ENCODE measurements at places on chromosomes 13 and 19.
A peak's percentile ranks its signal among the peaks of the same experiment; 100 is the strongest.

DNA sequence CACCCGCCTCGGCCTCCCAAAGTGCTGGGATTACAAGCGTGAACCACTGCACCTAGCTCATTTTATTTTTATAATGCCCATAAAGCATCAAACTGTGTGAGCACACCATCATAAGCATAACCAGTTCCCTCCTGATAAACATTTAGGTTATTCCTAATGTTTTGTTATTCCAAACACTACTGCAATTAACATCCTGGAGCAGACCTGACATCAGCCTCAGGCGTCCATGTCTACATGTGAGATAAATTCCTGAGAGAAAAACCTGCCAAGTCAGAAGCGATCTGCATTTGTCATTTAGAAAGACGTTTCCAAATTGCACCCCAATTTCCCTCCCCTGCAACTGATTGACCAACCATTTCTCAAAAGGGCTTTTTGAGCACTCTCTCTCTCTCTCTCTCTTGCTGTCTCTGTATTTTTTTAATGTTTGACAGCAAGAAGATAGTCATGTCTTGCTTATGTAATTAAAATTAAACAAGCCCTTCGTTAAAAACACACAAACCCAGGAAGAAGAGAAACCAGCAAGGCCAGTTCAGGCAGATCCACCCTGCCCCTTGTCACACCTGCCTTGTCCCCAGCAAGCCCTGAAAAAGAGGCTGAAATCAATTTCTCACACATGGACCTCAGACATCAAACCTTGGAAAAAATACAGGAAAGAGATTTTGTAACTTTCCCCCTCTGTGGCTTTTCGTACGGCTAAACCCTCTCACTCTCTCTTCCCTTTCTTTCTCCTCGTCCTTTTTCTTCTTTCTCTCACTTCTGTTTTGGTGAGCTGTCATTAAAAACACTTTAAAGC lies 9.9 kb downstream of the LYPD3 start:
- DNase-seq, result peak; percentile 62

- DNase-seq, result no peak
Observed at GRCh38 chr19:3045885-3046697, 16.2 kb downstream of the TLE5 start.

DNA sequence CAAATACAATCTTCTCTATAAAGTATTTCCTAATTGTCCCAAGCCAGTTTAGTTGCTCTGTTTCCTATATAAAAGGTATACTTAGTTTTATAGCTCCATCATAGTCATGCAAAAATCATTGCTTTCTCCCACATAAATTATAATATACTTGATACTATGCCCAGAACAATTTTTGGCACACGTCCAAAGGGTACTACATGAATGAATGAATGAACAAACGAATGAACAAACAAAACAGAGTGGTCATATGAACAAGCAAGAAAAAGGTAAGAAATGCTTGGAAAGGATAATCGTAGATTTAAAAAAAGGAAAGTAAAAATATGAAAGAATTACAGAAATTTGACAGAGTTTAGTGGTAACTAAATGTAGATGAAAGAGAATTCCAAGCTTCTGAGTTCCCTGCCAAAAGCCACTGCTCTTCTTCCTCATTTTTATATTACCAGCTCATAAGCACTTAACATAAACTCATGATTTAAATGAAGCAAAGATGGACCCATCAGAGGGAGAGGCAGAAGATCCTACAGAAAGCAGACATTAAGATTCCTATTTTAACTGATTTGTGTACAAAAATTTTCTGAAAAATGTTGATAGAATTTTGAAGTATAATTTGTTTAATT lies 123.2 kb downstream of the ENOX1 start:
- DNase-seq, result peak; percentile 2

DNA sequence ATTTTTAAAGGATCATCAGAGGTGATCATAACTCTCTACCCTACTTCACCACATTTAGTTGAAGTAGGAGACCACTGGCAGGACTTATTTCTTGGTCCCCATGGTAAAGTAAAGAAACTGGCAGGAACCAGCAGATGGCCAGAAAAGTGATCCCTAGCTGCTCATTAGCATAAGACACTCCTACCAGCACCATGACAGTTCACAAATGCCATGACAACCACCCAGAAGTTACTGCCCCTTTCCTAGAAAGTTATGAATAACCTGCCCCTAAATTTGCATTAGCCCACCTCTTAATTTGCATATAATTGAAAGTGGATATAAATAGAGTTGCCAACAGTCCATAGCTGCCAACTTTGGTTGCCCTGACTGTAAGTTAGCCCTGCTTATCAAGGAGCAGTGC lies 18.4 kb upstream of the RUBCNL start:
- DNase-seq, result no peak

DNA sequence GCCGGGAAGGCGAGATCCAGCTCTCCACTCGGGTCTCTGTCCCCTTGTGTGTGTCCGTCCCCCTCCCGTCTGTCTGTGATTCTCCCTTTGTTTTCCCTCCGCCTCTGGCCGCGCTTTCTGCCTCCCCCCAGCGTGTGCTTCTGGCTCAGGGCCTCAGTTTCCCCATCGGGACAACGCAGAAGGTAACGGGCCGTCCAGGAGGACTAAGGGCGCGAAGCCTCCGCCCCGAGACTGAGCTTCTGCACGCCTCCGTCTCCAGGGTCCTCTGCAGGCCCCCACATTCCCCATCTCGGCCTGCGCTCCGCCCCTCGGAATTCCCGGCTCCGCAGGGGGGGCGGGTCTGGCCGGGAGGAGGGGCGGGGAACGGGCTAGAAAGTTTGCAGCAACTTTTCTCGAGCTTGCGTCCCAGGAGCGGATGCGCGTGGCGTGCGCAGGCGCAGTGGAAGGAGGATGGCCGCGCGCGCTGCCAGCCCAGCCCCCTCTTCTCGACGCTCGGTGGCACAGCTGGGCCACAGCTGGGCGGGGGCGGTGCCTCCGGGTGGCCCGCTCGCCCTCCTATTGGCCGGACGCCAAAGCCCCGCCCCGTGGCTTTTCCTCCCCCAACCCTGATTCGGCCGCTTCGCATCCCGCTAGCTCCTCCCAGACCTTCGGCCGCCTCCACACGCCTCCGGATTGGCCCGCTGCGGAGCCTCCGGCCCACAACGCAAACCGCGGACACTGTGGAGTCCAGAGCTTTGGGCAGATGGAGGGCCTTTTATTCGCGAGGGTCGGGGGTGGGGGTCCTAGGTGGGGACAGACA lies at the start of gene SIX5:
SIX5 (minus strand) TSS at position 269 of the 799 bp plus-strand sequence. CDS start 408 bp downstream, outside the sequence.
- DNase-seq, result peak; percentile 98

DNA sequence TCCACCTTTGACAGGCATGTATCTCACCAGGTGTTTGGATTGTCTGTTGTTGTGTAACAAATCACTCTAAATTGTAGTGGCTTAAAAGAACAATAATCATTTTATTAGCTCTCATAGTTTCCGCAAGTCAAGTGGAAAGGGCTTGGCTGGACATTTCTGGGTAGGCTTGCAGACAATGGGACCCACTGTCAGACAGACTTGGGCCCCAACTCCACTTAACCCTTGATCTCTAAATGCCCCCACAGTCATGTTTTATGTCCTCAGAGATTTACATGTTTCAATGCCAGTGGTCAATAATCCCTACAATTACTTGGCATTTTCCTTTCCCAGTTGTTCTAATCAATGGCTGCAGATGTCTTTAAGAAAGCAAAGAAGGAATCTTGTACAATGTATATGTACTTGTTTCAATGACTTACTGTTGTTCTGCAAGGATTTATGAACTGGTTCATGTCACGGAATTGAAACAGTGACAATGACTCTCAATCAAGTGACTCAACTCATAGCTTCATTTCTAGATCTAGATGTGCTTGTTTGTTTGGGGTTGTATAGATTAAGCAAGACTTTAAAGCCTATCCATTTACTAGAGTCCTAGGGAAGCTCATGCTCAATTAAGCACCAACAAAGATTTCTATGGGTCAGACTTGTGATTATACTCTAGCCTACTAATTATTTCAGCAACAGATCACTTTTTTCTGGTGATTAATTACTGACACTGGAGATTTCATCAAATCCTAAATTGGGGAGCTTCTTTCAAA lies 510.1 kb upstream of the NBEA start:
- DNase-seq, result no peak

DNA sequence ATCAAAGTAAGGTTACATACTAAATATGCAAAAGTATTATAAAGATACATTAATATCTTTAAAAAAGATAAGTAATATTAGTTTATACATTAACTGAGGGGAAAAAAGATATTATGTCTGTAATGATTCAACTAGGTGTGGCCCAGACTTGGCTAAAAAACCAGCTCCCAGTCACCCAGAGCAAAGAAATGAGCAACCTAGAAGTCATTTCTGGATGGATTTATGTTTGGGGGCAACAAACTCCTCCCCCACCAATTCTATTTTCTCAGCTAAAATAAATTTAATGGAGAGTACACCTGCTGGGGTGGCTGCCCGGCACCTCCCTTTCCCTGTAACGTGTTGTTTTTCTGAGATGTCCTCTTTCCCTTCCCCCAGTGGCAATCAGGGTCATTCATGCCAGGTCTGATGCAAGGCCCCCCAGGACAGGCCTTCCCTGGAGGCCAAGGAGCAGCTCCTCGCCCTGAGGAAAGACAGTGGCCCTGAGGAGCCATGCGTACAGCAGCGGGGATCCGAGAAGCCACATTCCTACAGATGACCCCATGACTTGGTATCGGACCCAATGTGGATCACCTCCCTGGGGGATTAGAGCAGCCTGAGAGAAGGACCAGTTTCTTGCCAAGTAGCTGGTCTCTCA lies 78.6 kb upstream of the DOCK9 start:
- DNase-seq, result peak; percentile 58

- DNase-seq, result no peak
Observed at GRCh38 chr19:45608948-45609347, 6.9 kb upstream of the GPR4 start.

GRCh38 chr13:75812751-75813181 lies 176.6 kb downstream of the LMO7 start:
- no peak for DNase-seq
